ENCODE measurements at places on chromosomes 11 and 22. TPM values are rescaled to one million over a fixed set of nuclear protein-coding genes. Genes with fewer than 3 reads are reported as not detected.

The MRGPRE gene
- not detected for polyA plus RNA-seq

The MS4A3 gene
- not detected for polyA plus RNA-seq

- DNase-seq: no peak
These were observed 103.5 kb downstream of the WNT11 start for GRCh38 chr11:76102802-76103201.

GRCh38 chr22:26718488-26718887 lies 61.1 kb downstream of the MIAT start:
- no peak for DNase-seq

All from BJ (cell line).